ENCODE measurements at places on chromosomes 2 and 18. TPM values are rescaled to one million over a fixed set of nuclear protein-coding genes. Genes with fewer than 3 reads are reported as not detected.

DNA sequence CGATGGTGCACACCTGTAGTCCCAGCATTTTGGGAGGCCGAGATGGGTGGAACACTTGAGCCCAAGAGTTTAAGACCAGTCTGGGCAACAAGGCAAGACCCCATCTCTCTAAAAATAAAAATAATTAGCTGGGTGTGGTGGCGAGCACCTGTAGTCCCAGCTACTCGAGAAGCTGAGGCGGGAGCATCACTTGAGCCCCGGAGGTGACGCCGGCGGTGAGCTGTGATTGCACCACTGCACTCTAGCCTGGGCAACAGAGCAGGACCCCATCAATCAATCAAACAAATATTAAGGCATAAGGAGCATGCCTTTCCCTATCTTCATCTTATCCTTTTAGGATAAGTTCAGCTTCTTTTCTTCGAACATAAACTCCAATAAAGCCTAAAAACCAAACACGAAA lies 1.1 kb downstream of the WDSUB1 start:
- peaks cover 2% of the 10 kb centered on the region for H3K4me1 ChIP-seq
- peak overlapping the region; percentile 91 for H3K4me3 ChIP-seq
- no peaks in the 10 kb centered on the region for H3K27me3 ChIP-seq

- peaks cover 19% of the 10 kb centered on the region for H3K4me1 ChIP-seq
- H3K27me3 ChIP-seq: no peaks in the 10 kb centered on the region
- DNase-seq: no peak
- no peaks in the 10 kb centered on the region for H3K36me3 ChIP-seq
- H3K4me3 ChIP-seq: no peak overlapping the region
Observed at GRCh38 chr18:26757263-26758019, 108.1 kb downstream of the AQP4 start.

- no peaks in the 10 kb centered on the region for H3K27me3 ChIP-seq
- H3K36me3 ChIP-seq: no peaks in the 10 kb centered on the region
- DNase-seq: no peak
- H3K4me1 ChIP-seq: no peaks in the 10 kb centered on the region
- H3K27ac ChIP-seq: no peak overlapping the region
Observed at GRCh38 chr2:198383392-198383791, 579.0 kb downstream of the PLCL1 start.

DNA sequence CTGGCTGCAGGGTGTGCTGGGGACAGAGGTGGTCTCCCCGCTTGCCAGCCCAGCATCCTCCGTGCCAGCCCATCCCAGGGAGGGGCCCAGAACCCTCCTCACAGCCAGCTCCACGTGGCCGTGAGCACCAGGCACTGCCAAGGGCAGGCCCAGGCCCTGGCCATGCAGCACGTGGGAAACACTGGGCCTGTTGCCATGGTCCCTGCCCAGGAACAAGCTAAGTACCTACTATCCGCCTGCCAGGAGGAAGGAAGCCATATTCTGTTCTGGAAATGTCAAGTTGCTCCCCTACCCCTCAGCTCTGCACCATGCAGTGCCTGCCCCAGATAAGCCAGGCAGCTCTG lies 250.6 kb downstream of the CYP26B1 start:
- no peak overlapping the region for H3K27ac ChIP-seq
- no peak overlapping the region for H3K4me3 ChIP-seq
- no peaks in the 10 kb centered on the region for H3K27me3 ChIP-seq
- H3K4me1 ChIP-seq: no peaks in the 10 kb centered on the region

The MYOM1 gene
- 6.8 TPM for total RNA-seq

The SFT2D3 gene
- total RNA-seq: 9.3 TPM

The KIAA2012 gene
- total RNA-seq: not detected

The SLC14A1 gene
- 8.5 TPM for total RNA-seq

GRCh38 chr18:45057955-45058600 lies 377.4 kb downstream of the SETBP1 start:
- H3K27ac ChIP-seq: no peak overlapping the region
- no peak for DNase-seq
- H3K27me3 ChIP-seq: no peaks in the 10 kb centered on the region

The CFAP221 gene
- total RNA-seq: 58.7 TPM

- no peak for DNase-seq
- no peaks in the 10 kb centered on the region for H3K4me1 ChIP-seq
- no peaks in the 10 kb centered on the region for H3K36me3 ChIP-seq
- no peaks in the 10 kb centered on the region for H3K27me3 ChIP-seq
Observed at GRCh38 chr18:76573325-76574025, 78.4 kb upstream of the ZNF516 start.
